ENCODE measurements at places on chromosomes 2 and 18.

- peak; percentile 42 for DNase-seq
Observed at GRCh38 chr2:177147093-177147694, 65.4 kb upstream of the HNRNPA3 start.

- DNase-seq, result no peak
Observed at GRCh38 chr2:170013802-170014551, 164.0 kb upstream of the MYO3B start.

- DNase-seq, result no peak
Observed at GRCh38 chr2:239870276-239870675, 154.9 kb downstream of the NDUFA10 start.

DNA sequence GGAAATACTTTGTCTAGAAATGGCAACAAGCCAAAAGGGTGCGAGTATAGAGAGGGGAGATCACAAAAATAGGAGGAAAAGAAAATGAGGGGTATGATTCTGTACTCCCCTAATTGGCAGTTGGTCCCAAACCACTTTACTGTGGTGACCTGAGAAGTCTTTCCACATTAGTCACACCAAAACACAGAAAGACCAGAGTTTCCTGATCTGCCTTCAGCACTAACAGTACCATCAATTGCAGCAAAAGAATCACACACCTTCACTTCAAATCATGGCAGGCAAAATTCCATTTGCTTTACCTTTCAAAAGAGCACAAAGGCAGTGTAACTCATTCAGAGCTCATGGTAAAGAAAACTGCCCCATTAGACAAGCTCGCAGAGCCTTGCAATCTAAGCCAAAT lies 86.8 kb downstream of the ALK start:
- DNase-seq, result no peak

GRCh38 chr2:102514061-102514785 lies 41.2 kb downstream of the SLC9A4 start:
- no peak for DNase-seq

DNA sequence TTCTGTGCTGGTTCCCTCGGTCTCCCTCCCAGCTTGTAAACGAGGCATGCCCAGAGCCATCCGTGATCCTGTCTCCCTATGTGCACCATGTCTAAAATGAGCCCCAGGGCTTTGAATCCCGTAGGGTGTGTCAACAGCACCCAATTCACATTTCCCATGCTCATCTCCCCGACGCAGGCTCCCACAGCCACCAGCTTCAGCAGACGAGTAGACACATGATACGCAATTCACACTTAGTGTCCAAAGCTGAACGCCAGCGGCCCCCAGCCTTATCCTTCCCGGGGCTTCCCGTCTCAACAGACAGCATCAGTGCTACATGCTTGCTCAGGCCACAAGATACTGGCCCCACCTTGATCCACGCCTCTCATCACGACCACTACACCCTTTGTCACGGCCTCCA lies 88.1 kb downstream of the EIPR1 start:
- no peak for DNase-seq

GRCh38 chr18:50038448-50038847 lies 156.5 kb downstream of the MYO5B start:
- DNase-seq, result no peak

DNA sequence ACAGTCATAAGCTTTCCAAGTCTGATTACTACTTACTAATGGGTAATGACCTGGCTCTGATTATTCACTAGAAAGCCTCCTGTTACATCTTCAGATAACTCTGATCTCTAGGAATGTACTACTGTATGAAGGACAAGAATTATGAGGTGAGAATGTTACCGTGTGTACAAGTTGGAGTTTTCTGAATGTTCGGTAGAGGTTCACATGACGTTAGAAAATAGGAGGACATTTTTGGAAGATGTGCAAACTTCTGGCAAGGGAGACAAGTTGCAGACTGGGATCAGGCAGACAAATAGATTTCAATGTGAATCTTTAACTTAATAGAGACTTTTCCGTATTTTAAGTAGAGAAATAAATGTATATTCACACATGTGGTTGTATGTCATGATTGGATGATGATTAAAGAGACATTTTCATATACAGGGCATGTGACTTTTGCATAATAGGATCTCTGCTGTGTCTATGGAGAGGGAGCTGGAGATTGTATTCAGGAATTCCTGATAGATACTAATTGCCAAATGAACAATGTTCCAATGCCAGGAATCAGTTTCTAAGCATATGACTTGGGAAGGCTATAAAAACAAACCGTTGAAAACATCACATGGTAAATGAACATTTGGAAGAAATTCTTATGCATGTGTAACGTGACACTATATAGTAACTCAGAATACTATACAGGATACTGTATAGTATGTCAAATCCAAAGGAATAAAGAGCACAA lies 1695.8 kb upstream of the PIK3C3 start:
- DNase-seq, result no peak

GRCh38 chr18:64019922-64020756 lies 50.3 kb downstream of the SERPINB8 start:
- no peak for DNase-seq

DNA sequence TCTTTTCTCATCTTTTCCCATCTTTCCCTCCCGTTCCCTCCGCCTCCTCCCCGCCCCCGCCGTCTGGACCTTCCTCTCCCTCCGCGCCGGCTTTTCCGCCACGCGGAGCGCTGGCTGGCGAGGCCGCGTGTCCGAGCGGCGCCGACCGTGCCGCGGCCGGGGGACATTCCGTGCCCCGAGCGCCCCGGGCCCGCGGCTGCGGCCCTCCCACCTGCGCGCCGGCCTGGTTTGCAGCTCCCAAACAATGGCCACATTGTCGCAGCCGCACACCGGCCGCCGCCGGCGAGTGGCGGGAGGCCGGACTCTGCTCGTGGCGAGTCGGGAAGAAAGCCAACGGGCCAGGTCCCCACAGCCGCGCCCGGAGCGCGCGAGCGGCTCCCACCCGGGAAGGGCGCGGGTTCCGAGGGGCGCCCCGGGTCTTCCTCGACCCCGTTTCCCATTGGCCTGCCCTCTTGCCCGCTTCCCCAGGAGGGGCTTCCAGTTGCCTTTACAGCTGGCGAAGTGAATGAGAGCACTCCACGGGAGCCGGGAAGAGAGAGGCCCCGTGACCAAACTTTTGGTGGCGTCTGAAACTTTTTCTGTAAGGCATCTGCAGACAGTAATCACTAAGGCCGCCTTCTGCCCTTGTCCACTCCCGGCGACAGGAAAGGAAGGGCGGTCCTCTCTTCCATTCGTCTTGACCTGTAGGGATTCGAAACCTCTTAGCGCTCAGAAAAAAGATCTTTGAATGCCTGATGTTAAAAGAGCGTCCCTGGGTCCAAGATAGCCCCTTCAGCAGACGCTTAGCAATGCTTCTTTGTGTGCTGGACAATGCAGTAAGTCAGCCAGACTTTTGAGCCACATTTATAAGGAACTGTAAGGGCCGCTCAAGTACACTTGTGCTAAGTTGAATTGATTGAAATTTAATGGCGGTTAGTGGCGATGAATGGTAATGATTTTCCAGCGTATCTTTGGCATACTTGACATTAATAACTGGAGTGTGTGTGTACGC lies 6.2 kb downstream of the GLI2 start:
- no peak for DNase-seq

- no peak for DNase-seq
Observed at GRCh38 chr18:59218018-59218417, 1.9 kb upstream of the GRP start.

- DNase-seq, result no peak
Observed at GRCh38 chr2:29326926-29327325, 211.7 kb downstream of the CLIP4 start.

DNA sequence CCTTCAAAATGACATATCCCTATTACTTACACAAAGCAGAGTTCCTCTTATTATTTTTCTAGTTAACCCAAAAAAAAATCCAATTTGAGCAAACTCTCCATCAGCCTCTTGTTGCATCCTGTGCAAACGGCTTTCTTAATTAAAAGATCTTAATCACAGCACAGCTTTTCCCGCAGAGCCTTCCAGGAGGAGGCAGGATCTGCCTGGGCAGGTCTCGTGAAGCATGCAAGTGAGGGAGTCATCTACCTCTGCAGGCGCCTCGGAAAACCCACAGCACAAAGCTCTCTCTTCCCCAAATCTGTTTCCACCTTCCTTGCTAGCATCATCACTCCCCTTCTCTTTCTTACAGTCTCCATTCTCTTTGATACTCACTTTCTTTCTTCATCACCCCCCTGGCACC lies 100.4 kb downstream of the EN1 start:
- DNase-seq, result no peak

DNA sequence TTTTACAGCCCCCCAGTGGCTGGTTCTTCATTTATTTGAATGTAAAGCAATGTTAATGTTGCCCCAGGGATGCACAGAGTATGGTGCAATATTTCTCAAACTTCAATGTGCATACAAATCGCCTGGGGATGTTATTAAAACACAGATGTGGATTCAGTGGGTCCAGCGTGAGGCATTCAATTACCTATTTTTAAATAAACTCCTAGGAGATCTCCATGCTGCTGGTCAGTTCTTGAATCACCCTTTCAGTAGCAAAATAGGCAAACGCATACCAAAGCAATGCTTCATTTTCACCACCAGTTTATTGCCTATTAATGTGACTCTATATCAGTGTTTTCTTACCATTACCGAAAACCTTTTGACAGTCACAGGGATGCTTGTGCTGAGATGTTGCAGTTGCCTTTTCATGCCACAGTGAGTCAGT lies 530.7 kb downstream of the CBLN2 start:
- no peak for DNase-seq

DNA sequence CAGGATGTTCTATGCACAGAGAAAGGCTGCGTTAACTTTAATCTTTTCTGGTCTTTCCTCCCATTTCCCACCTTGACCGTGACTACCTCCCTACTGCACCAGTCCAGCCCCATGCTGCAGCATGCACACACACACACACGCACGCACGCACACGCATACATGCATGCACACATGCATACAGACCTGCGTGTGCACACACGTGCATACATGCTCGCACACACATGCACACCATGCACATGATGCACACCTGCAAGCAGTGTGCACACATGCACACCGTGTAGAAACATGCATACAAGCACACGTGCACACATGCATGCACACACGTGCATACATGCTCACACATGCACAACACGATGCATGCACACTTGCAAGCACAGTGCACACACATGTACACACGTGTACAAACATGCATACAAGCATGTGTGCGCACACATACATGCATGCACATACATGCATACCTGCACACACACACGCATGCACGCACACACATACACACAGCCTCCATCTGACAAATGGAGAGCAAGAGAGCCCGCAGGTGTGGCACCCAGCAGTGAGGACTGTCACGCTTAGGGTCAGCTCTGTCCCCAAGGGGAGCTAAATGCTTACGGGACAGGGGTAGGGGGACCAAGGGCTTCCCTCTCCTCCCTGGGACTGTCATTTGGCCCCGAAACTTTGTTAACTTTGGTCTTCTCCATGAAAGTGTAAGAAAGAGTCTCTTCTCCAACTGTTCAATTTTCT lies 18.2 kb downstream of the SNORC start:
- no peak for DNase-seq

Measured in germinal center (tissue), 1 donor.